ENCODE measurements at places on chromosomes 6 and 20.

- DNase-seq, result no peak
Observed at GRCh38 chr20:33908336-33908735, 85.4 kb upstream of the RALY start.

DNA sequence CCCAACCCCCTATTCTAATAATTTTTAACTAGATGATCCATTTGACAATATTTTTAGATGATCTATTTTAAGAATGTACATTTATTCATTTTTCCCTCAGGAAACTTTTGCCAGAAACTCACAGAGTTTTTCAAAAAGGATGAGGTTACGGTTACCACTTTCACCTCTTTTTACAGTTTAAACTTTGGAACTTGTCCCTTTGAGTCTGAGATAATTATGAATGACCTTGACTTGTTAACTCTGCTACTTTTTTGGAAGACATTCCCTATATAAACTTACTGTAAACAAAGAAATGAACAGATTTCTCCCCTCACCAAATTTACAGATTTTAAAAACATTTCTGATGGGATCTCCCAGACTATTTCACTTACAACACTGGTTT lies 18.4 kb upstream of the BLOC1S5 start:
- DNase-seq, result no peak

DNA sequence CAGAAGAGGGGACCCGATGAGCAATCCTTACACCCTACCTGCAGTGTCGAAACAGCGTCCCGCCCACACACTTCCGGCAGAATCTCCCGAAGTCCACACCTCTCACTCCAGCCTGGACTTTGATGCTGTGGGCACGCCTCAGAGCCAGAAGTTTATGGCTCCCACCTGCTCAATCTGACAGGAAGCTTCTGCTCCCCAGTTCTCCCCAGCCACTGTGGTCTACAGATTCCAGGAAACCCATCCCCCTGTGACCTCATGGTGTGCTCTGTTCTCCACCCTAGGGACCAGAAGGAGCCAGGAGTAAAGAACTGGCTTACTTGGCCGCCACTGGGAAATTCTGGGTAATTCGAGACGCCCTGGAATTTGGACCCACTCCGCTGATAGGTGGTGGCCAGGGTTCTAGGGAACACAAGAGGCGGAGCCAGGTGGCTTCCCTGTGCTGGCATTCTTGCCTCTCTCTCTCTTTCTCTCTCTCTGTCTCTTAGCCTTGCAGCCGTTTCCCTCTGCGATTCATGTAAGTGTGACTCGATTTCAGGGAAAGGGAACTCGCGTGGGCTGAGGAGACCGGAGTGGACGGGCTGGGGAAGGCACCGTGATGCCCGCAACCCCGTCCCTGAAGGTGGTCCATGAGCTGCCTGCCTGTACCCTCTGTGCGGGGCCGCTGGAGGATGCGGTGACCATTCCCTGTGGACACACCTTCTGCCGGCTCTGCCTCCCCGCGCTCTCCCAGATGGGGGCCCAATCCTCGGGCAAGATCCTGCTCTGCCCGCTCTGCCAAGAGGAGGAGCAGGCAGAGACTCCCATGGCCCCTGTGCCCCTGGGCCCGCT lies at the start of gene TRIM15:
Gene TRIM15, plus strand, starts transcription at position 457 of the 828 bp plus-strand sequence. Its CDS starts 139 bp downstream, at position 596.
- DNase-seq, result peak; percentile 21

DNA sequence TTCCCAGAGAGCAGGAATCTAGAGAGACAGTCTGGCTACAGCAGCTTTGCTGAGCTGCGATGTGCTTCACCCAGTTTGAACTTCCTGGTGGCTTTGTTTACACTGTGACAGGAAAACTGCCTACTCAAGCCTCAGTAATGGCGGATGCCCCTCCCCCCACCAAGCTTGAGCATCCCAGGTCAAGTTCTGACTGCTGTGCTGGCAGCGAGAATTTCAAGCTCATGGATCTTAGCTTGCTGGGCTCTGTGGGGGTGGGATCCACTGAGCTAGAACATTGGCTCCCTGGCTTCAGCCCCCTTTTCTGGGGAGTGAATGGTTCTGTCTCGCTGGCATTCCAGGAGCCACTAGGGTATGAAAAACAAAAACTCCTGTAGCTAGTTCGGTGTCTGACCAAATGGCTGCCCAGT lies 91.0 kb upstream of the ESR1 start:
- DNase-seq, result peak; percentile 3

DNA sequence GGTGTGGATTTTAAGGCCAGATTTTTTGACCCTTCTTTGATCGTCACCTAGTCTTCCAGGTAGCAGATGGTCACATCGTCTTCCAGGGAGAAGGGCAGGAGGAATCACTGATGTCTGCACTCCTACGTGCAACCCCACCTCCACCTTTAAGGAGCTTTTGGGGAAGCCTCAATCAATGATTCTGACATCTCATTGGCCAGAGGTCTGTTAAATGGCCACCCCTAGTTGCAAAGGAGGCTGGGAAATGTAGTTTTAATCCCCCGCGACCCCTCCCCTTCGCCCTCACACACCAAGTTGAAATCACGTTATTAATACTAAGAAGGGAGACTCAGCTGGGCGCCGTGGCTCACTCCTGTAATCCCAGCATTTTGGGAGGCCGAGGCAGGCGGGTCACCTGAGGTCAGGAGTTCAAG lies 151.4 kb downstream of the BCAS1 start:
- DNase-seq, result no peak

DNA sequence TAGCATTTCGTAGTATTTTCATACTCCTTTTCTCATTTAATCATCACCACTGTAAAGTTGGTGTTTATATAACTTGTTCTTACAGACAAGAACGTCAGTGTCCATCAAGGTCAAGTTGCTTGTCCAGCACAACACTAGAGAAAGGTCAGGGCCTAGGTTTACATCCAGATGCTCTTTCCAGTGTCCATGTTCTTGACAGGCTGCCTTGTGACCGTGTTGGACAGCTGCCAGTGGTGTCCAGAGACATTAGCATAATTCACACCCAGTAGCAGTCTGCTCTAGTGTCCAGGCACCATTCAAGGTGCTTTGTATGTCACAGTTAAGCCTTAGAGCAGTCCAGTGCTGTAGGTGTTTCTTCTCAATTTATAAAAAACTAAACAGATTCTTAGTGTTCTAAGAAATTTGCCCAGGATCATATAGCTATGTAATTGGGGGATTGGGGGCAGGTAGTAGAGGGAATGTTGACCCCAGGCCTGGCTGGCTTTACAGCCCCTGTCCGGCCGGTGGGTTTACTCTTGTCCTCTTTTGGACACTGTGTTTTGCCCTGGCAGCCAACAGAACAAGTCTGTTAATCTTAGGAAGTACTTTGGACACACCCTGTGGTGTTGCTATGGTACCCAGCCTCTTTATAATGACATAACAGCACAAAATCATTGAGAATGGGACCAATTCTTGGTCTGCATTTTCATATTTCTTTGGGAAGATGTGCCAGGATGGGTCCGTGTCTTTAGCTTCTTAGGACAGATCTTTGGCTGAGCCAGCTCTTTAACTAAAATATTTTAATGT lies 8.0 kb downstream of the STK35 start:
- DNase-seq, result peak; percentile 17

Data from CD4-positive, alpha-beta T cell treated with Interleukin-2 at 100 ng/mL for 4 hours (primary cell).